A172 (cell line): ENCODE measurements at places on chromosomes 11 and 22. TPM values are rescaled to one million over a fixed set of nuclear protein-coding genes. Genes with fewer than 3 reads are reported as not detected.
A peak's percentile ranks its signal among the peaks of the same experiment; 100 is the strongest.

GRCh38 chr11:135027461-135027860 lies 615.4 kb upstream of the B3GAT1 start:
- DNase-seq: peak; percentile 26

DNA sequence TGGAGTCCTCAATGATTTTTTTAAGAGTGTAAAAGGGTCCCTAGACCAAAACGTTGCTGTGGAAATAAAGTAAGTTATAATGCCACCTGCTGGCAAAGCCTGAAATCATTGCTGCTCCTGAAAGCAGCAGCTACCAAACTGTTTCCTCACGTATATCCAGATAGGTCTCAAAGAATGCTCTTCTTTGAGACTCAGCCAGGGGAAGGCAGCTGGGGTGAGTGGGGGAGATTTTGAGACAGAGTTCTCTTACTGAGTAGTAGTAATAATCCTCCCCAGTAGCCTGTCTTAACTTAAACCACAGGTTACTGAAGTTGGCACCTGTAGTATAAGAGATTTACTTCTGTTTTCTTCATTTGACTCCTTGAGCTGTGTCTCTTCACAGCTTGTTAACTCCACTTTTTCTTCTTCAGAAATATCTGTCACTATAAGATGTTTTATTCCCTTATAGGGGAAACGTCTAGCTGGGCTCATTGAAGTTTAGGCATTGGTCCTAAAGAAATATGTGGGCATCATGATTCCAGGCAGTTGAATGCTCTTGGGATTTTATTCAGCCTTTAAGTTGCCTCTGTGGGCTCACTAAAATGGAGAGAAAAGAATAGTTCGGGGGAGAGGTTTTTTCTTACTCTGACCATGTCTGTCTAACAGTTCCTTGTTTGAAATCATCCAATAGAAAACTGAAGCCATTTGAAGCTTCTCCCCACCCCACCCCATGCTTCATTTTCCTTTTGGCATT lies 77.9 kb downstream of the BTBD10 start:
- peak; percentile 48 for DNase-seq

DNA sequence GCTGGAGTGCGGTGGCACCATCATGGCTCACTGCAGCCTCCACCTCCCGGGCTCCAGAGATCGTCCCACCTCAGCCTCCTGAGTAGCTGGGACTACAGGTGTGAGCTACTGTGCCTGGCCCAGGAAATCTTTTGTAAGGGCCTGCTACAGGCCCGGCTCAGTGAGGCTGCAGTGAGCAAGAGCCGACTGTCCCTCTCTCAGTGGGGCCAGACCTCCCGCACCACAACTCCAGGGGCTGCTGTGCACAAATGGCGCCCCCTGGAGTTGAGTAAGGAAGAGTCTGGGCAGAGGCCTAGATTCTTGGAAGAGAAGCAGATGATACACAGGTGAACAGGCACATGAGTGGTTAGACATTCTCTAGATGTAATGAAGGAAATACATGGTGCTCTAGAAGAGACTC lies 7.0 kb downstream of the SERHL2 start:
- no peak for DNase-seq

DNA sequence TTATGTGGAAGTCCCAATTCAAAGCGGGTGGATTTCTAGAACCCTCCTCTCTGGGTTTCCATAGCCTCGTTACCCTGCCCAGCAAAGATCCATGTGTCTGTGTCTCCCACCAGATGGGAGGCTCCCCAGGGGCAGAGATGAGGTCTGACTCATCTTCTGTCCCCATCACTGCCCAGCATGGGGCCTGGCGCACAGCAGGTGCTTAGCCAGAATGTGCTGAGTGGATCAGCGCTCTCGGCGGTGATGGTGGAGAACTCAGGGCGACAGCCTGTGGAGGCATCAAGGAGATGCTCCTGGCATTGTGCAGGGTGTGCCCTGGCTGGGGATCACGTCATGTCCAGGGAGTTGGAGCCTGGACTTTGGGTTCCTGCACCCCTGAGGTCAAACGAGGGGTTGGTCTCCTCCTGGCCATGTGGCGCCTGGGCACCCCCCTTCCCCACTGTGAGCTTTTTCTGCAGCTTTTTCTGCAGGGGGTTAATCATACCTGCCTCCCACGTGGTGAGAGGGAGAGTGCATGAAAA lies 46.1 kb upstream of the RFPL3 start:
- DNase-seq: peak; percentile 57

ELFN2 gene
- total RNA-seq: 0.93 and 1.1 TPM in 2 replicates

- DNase-seq: peak; percentile 10
Observed at GRCh38 chr22:20111045-20111688, 4.7 kb upstream of the RANBP1 start.

CABP4 gene
- not detected in 2 replicates for total RNA-seq

GLYATL1 gene
- total RNA-seq: not detected in 2 replicates

DNA sequence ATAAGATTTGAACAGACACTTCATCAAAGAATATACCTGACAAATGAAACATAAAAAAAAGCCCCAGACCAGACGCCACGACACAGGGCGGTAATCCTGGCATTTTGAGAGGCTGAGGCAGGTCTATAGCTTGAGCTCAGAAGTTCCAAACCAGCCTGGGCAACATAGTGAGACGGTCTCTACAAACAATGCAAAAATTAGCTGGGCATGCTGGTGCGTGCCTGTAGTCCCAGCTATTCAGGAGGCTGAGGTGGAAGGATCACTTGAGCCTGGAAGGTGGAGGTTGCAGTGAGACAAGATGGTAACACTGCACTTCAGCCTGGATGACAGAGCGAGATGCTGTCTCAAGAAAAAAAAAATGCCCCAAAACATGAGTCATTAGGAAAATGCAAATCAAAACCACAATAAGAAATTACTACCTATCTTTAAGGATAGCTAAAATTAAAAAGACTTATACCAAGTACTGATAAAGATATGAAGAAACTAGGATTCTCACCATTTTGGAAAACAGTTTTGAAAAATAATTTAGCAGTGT lies 91.7 kb upstream of the GRAMD1B start:
- DNase-seq: no peak

ZP1 gene
- total RNA-seq: 0.05 and 1.1 TPM in 2 replicates

OR2AT4 gene
- total RNA-seq: 0.02 TPM in 1 of 2 replicates, not detected in the other

GRCh38 chr11:34381775-34382174 lies 24.0 kb upstream of the ABTB2 start:
- DNase-seq: no peak

SHISAL1 gene
- total RNA-seq: 2.6 and 3.1 TPM in 2 replicates

GRCh38 chr11:8987446-8987845 lies 16.4 kb downstream of the NRIP3 start:
- no peak for DNase-seq

- DNase-seq: no peak
Observed at GRCh38 chr11:89447845-89448244, 43.3 kb downstream of the NOX4 start.

DNA sequence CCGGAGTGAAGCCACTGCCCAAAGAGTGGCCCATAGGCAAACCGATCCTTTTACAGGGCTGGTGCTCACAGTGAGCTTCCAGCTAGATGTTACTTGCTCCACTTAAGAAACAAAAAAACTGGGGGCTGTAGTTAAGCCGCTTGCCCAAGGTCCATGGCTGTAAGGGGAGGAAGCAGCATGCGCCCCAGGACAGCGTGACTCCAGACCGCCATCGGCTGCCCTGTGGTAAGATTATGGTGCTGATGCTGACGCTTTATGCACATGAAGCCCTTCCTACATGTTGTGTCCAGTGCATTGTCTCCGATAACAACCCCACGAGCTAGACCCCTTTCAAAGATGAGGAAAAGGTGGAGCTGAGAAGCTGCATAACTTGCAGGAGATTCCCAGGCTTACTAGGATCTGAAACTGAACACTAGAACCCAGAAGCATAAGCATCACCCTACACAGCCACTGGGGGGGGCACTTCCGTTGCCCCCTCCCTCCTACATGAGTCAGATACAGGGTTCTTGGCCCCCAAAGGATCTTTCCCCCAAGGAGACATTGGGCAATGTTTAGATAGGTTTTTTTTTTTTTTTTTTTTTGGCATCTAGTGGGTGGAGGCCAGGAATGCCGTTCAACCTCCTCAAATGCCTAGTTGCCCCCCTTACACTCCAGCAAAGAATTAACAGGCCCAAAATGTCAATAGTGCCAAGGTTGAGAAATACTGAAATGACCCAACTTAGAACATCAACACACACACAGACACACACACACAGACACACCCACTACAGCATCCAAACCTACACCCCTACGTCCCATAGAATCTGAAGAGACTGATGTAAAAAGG lies 53.9 kb downstream of the MN1 start:
- DNase-seq: peak; percentile 10

- DNase-seq: no peak
Observed at GRCh38 chr11:130646881-130647280, 198.4 kb downstream of the ADAMTS15 start.

APOL3 gene
- total RNA-seq: 3.1 and 3.9 TPM in 2 replicates

- DNase-seq: no peak
Observed at GRCh38 chr11:126357969-126358762, 2.7 kb downstream of the ST3GAL4 start.

DNA sequence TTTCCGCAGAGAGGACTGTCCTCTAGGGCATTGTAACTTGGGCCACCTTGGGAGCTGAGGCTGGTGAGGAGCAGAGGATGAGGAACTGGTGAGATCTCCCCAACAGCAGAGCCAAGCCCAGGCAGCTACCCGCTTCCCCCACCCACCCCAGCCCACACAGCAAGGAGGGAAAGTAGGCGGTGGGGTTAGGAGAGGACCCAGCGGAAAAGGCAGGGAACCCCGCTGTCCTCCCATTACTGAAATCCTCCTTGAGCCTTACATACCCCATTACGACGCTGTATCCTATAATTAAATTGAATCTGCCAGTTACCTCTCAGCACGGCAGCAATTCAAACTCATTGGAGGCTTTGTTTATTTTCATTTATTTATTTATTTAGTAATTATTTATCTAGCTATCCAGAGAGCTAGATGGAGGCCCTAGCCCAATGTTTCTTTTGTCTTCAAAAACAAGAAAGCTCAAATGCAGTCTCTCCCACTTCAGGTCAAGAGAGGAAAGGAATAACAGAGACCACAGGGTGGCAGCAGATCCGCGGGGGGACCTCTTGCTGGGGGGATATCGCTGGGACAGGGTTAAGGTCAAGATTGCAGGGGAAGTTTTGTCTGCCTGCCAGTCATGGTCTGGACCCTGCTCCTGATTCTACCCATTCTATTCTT lies 218.0 kb downstream of the ST3GAL4 start:
- no peak for DNase-seq

IL18 gene
- 32.4 and 68.3 TPM in 2 replicates for total RNA-seq

GRCh38 chr11:78708388-78708787 lies 133.7 kb upstream of the NARS2 start:
- peak; percentile 12 for DNase-seq
